Trophoblast cell (in vitro differentiated cells and primary cell): ENCODE measurements at places on chromosomes 4 and X.

- DNase-seq: peak; percentile 36
Observed at GRCh38 chrX:139126493-139126892, 404.0 kb upstream of the F9 start.

- no peak for DNase-seq
Observed at GRCh38 chrX:102930990-102931756, 5.9 kb upstream of the RAB40AL start.

- DNase-seq: no peak
Observed at GRCh38 chr4:183241721-183242151, 78.3 kb downstream of the CLDN22 start.

DNA sequence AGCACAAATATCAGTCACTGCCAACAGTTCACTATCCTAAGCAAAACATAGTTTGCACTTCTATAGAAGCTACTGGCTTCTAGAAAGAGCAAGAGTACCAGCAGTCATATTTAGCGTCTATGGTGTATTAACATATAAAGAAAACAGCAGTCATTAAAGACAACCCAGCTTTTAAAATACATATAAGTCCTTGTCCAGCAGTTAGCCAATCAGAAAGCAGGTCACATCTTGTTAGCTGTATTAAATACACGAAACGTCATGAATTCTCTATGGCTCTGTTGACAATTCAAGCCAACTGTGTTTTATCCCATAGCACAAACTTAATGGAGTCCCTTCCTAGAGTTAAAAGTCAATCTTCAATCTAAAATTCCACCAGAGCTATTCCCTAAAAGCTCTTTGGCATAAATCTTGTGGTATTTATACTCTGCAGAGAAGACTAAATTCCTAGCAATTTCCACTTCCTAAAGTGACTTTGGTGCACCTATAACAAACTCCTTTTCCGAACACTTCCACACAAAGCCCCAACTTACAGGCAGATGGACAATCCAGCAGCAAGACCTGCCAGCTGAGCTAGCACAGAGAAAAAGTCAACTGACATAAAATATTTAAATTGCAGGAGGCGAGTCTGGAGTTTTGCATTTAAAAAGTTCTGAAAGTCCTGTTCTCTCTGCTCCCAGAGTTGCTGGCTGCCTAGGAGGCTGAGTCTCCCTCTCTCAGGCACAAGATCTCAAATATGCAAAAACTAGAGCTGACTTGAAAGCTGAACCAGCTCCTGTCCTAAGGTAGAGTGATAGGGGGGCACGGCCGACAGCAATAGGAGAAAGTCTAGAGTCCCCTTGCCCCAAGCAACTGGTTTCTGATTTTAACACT is 1.3 kb downstream of the LDB2 start:
- no peak for DNase-seq

- DNase-seq: peak; percentile 47
Observed at GRCh38 chr4:83109480-83110222, 4.9 kb downstream of the PLAC8 start.

GRCh38 chr4:89868276-89868675 is 26.4 kb upstream of the MMRN1 start:
- no peak for DNase-seq

DNA sequence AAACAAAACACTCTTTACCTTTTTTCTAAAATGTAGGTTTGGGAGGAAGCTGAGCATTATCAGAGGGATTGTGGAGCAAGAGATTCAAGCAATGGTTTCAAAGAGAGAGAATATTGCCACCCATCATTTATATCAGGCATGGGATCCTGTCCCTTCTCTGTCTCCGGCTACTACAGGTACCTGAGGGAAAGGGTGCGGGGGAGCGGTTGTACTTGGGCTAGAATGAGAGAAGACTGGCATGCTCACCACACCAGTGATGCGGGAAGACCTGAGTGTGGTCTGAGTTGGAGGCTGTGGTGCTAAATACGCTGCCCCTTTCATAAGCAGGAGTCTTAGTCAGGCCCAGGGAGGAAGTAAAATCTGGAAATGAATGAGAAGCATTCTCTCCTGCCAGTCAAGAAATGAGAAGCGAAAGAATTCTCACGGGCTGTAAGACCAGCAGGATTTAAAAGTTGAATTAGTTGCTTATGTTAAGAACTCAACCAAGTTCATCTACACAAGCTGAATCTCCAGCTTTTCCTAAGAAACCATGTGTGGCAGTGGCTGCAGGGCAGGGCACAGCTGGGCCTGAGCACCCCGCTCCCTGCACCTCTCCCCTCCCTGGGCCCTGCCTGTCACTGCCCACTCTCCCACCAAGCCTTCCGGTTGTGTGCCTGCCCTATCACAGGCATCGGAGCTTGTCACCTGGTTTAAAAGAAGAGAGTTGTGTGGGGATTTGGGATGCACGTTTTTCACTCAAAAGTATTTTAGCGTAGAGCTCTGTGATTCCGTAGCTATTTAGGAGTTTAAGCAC is 24.8 kb upstream of the MSANTD1 start:
- no peak for DNase-seq

DNA sequence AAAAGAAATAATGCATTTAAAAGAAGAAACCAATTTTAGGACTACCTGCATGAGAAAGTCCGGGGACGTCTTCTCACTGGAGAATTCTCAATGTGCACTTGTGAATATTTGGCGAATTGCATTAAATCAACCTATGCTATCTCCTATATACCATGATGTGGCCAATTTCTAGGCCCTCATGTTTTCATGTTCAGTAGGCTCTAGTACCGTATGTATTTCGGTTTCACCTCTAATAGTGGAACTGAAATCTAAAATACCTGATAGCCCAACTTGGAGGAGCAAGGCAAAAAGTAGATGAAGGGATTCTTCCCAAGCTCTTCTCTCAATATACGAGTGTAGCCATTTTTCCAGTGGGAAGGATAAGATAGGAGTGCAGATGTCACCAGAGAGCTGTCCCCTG is 11.4 kb upstream of the FGF2 start:
- no peak for DNase-seq

DNA sequence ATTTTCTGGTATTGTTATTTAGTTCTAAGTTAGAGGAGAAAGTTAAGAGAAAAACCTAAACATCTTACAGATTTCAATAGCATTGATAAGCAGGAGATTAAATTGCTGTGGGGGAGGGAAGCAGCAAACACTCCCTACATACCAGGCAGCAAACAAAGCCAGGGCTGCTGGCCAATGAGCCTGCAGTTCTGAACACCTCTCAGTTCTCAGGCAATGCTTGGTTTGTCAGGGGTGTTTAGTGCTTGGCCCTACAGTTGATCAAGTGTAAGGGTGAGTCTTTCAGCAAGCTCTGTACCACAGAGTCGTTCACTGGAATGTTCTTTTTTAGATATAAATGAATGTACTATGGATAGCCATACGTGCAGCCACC is 38.6 kb downstream of the EGFL6 start:
- DNase-seq: no peak

DNA sequence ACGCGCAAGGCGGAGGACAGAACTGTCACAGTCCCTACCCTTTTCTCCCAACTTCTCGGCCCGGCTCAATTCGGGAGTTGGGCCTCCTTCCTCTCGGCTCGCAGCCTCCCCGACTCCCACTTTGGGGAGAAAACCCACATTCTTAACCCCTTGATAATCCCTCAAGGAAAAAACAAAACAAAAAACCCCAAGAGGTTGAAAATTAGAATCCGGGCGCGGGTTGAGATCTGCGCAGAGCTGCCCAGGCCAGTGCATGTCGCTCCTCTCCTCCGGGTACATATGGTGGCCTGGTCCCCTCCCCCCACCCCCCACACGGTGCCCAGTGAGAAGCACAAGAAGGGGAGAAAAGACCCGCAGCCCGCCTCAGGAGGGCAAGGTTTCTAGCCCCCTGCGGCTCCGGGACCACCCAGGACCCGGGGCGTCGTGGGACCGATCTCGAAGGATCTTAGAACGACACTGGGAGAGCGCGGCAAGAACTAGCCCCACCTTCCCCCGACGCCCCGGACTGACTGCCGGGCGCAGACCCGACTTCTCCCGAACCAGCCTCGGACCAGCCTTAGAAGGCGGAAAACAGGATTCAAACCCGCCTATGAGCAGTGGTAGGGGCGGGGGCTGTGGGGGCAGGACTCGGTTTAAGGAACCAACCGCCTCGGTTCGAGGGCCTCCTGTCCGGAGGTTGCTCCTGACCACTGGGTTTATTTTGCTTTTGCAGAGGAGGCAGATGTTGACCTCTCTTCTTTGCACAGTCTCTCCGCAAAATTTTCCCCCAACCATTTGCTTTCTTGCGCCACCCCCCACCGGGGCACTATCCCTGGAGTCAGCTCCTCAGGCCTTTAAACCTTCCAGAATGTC is 2.5 kb upstream of the PDGFRA start:
- DNase-seq: no peak

- DNase-seq: no peak
Observed at GRCh38 chr4:154067786-154068185, 278.9 kb upstream of the SFRP2 start.

GRCh38 chr4:139534287-139534950 is 21.6 kb downstream of the SETD7 start:
- no peak for DNase-seq

GRCh38 chr4:109912706-109913595 is at the start of gene EGF:
Gene EGF (plus strand): TSS chr4:109912883. CDS start chr4:109913336, 453 bp downstream.
- DNase-seq: no peak

DNA sequence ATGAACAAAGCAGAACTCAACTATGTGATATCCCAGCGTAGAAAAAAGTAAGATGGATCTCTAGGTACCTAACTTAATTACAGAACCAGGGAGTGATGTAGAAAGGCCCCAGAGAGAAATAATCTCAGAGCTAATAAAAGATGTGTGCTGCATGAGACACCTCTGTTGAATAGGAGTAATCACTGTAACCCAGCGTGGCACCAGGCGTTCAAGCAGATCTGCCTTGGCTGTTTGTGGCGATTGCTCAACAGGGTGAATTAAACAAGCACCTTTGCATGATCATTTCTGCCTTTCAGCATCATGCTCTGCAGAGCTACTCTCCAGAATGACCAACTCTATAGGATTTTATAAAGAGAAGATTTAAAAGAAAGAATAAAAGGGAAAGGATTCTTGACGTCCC is 81.7 kb upstream of the KCNIP4 start:
- DNase-seq: no peak

- DNase-seq: no peak
Observed at GRCh38 chr4:38678078-38678477, 14.1 kb downstream of the KLF3 start.

DNA sequence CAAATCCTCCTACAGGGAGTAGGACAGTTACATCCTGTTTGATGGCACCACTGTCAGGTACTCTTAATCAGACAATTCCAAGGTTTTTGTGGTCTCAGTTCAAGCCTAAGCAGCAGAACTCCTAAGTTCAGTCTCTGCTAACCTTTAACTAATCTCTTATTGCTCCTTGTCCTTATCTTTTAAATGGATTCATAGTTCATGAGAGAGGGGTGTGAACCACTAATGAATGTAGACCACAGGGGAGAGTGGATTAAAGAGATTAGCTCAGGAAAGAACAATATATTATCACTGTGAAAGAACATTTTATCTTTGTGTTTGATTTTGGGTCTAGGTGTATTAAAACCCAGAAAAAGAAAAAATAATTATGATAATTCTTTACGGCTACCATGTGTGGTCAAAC is 168.9 kb downstream of the DCK start:
- no peak for DNase-seq

DNA sequence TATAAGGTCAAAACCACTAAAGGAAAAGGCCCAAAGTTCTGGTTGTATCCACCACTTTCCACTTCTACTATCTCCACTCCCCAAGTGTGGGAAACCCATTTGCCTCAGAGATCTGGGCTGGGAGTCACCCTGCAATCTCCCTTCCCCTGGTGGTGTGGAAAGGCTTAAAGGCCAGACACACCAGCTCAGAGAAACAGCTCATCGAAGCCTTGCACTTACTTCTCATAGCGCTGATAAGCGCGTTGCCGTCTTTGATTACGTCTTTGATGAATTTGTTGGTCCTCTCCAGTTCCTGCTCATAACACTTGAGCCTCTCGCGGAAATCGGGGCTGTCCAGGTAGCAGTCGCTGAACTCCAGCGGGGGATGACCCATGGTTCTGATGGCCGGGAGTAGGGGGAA is 647 bp downstream of the OPHN1 start:
- no peak for DNase-seq

DNA sequence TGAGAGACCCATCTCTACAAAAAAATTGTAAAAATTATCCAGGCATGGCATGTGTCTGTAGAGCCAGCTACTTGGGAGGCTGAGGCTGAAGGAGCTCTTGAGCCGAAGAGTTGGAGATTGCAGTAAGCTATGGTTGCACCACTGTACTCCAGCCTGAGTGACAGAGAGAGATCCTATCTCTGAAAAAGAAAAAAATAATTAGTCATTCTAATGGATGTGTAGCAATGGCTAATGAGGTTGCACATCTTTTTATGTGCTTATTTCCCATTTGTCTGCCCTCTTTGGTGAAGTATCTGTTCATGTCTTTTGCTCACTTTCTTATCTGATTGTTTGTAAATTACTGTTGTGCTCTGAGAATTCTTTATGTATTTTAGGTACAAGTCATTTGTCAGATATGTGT is 19.0 kb upstream of the MAML3 start:
- DNase-seq: peak; percentile 33

- DNase-seq: no peak
Observed at GRCh38 chrX:10518073-10518472, 102.3 kb downstream of the MID1 start.

- peak; percentile 35 for DNase-seq
Observed at GRCh38 chr4:177118596-177118995, 191.1 kb upstream of the NEIL3 start.

DNA sequence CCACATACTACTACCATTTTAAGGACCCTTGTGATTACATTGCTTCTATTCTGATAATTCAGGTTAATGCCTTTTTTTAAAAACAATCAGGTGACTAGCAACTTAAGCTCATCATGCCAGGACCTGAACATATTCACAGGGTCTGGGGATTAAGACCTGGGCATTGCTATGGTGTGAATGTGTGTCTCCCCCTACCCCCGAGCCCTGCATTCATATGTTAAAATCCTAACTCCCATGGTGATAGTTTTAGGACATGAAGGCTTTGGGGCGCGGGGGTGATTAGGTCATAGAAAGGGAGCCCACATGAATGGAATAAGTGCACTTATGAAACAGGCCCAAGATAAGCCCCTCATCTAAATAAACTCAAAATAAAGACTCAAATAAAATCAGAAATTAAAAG is 734.4 kb upstream of the PABPC4L start:
- no peak for DNase-seq

- no peak for DNase-seq
Observed at GRCh38 chr4:128942607-128943006, 133.1 kb downstream of the JADE1 start.

DNA sequence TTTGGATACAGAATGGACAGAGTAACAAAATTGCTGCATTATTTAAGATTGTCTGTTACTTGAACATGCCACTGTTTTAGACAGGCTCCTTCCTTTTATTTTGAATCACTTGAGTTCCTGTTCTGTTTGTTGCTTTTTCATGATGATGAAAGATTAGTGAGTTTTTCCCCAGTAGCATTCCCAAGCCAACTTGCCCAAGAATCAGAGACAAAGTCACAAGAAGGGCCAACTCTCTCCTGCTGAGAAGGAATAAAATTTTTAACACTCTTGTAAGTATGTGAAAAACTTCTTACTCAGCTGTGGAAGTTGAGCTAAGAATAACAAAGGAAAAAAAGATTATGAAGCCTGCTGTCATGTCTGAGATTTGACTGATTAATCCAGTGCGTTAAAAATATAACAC is 104.2 kb downstream of the KLHL8 start:
- no peak for DNase-seq
